Bronchial epithelial cell (primary cell): ENCODE measurements at places on chromosomes 1 and 21. TPM values are rescaled to one million over a fixed set of nuclear protein-coding genes. Genes with fewer than 3 reads are reported as not detected.

The MIXL1 gene
- total RNA-seq, result not detected in 2 replicates

The TSSK3 gene
- 0.26 and 0.64 TPM in 2 replicates for total RNA-seq

The MYBPH gene
- total RNA-seq, result not detected in 2 replicates

The SLC30A10 gene
- under 0.01 TPM in 1 of 2 replicates, not detected in the other for total RNA-seq

The DRAM2 gene
- total RNA-seq, result 81.3 and 93.7 TPM in 2 replicates

The SLC2A5 gene
- total RNA-seq, result under 0.01 and 0.26 TPM in 2 replicates

The CLCNKB gene
- total RNA-seq, result under 0.01 and 0.26 TPM in 2 replicates

The CCDC185 gene
- not detected in 2 replicates for total RNA-seq

GRCh38 chr1:29673669-29674626, 437.6 kb downstream of the PTPRU start:
- DNase-seq, result peak; percentile 48

GRCh38 chr1:220708936-220709801, 19.0 kb downstream of the C1orf115 start:
- DNase-seq, result no peak

DNA sequence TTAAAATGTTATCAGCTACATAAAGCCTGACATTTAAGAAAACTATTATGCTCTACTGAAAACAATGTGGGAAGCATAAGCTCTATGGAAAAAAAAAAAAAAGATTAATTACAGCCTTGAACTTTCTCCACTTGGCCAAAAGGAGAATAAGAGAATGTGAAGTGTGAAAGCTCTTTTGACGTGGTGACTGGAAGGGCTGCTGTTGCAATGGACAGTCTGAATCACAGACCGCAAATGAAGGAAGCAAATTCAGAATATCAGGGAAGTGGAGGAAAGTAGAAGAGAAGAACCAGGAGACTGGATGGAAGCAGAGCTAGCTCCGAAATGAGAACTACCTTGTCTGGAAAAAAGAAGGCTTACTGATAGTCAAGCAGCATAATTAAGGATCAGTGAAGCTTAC, 106.8 kb downstream of the AK5 start:
- DNase-seq, result no peak

DNA sequence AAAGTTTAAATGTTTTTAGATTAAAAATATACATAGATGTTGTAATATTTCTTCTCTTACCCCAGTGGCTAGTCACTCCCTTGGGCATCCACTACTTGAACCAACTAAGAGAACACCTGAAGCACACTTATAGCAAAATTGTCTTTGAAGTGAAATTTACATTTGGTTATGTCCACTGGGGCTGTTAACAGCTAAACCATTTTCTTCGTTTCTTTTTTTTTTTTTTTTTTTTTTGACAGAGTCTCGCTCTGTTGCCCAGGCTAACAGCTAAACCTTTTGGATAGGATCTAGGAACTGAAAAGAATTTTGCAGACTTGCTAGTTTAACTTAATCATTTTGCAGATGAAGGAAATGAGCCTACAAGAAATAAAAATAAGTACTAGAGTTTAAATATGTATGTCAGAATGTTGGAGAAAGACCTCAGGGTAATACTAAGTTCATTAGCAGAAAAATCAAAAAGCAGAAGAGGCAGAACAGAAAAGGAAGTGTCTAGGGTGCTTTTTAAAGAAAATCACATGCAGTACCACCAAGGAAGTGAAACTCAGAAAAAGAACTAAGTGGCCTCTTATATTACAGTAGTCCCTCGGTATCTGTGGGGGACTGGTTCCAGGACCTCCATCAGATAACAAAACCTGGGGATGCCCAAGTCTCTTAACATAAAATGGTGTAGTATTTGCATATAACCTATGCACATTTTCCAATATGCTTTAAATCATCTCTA, 11.8 kb downstream of the DRAM2 start:
- no peak for DNase-seq

- peak; percentile 27 for DNase-seq
Observed at GRCh38 chr1:20356850-20357459, 66.3 kb downstream of the VWA5B1 start.

DNA sequence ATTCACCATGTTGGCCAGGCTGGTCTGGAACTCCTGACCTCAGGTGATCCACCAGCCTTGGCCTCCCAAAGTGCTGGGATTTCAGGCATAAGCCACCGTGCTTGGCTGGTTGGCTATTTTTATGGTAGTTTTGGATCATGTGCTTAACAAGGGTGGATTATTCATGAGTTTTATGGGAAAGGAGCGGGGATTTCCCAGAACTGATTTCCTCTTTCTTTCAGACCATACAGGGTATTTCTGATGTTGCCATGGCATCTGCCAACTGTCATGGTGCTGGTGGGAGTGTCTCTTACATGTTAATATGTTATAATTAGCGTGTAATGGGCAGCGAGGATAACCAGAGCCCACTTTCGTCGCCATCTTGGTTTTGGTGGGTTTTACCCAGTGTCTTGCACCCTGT, 3.2 kb downstream of the TRPM2 start:
- no peak for DNase-seq

DNA sequence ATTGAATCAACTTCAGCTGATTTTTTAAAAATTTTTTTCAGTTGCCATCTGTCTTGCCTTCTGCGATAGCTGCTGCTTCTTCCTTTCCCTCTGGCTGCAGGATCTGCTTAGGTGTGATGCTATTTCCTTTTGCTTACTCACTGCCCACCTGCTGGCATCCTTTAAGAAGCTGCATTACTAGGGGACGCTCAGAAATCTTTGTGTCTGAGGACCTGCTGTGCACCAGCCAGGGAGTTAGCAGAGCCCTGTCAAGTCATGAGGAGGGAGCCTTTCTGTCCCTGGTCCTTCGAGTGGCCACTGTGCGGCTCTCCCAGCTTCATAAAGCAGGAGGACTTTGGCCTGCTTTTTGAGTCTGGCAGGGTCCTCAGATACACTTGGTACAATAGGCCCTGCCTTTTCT, 327.8 kb downstream of the USH2A start:
- DNase-seq, result no peak

DNA sequence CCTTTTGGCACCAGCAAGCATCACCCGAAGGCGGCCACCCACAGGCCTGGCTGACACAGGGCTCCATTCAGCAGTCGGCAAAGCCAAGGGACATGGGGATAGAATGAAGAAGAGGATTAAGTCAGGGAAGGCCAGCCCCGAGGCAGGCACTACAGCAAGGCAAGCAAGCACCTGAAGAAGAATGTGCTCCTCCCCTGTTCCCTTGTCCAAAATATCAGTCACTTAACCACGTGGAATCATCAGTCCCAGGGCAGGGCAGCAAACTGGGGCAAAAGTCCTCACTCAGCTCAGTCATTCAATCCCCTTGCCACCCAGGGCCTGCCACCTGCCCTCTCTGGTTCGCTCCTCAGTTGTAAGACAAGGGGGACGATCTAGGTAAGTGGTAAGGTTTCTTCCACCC, 9.3 kb downstream of the KANK4 start:
- DNase-seq, result no peak

GRCh38 chr1:170545476-170545875, 13.5 kb downstream of the GORAB start:
- DNase-seq, result peak; percentile 93

DNA sequence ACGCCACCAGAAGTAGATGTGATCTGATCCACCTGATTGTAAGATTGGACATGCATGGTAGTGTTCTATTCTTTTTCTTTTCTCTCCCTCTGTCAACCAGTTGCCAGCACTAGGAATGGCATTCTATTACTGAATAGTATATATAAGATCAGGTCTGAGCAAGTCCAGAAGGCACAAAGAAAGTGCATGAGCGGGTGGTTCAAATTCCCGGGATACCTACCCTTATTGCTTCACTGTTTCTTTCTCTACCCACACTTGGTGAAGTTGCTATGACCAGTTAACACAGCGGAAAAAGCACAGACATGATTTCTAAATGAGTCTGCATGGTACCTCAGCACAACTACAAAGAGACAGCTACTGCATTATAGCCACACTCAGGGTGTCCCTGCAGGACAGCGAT, 64.0 kb downstream of the SLC9A1 start:
- peak; percentile 82 for DNase-seq

DNA sequence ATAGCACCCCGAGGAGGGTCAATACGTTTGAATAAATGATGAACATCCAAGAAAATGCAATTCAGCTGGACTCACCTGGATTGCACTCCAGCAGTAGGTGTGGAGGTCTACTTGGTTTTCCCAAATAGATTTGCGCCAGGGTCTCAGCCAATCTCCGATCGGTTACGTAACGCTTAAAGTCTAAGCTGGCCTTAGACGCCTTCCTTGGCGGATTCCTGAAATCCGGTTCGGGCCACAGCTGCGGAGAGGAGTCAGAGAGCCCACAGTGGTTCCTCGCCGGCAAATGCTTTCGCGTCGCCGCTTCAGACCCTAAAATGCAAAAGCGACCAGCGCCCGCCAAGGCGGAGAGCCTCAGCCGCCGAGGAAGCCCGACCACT, 322 bp downstream of the TFB2M start:
- no peak for DNase-seq

GRCh38 chr1:18505666-18506065, 24.9 kb downstream of the KLHDC7A start:
- no peak for DNase-seq

DNA sequence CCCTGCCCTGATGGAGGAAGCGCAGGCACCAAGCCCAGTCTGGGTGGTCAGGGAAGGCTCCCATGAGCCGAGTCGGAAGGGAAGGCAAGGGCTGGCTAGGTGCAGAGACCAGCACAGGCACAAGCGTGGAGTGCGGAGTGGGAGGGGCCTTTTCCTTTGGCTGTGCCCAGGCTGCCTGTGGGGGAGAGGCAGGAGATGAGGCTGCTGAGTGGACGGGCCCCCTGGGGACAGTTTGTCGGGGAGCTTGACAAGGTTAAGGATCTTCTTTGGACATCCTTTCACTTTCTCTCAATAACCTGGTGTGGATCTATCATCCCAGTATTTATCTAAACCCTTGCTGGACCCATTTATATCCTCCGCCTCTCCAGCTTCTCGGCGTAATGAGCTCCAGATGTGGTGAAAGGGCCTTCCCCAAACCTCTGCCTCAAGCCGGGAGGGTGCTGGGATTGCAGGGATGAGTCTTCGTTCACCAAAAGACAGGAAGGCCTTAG, 42.9 kb downstream of the EPHB2 start:
- DNase-seq, result no peak

- no peak for DNase-seq
Observed at GRCh38 chr21:17231124-17231523, 281.7 kb upstream of the CXADR start.

DNA sequence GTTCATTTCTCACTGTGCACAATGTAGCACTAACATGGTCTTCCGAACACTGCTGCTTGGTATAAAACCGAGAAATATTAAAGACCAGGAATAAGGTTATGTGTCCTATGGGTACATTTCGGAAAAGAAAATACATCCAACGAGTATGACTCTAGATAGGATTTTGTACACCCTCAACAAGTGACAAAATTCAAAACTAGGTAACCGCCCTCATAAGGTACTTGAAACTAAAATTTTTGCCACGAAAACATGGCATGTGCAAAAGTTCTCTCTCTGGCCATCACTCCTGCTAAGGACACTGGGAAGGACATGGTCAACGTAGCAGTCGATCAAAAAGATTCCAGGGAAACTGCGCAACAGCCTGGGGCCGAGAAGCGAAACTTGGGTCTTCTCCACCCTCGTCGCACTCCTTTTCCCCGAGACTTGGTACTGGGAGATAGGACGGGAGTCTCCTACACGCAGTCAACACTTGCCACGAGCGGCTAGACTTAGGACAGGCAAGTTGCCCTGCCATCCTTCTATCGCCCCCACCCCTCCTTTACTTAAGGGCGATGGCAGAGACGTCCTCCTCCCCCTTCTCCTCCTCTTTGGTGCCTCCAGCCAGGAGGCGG, 338 bp upstream of the TOR1AIP1 start:
- DNase-seq, result no peak

- no peak for DNase-seq
Observed at GRCh38 chr1:66413838-66414175, 120.1 kb upstream of the SGIP1 start.
